ENCODE measurements at places on chromosomes 3 and 15. TPM values are rescaled to one million over a fixed set of nuclear protein-coding genes. Genes with fewer than 3 reads are reported as not detected.

GRCh38 chr3:56342475-56342874, 125.8 kb downstream of the ERC2 start:
- no peaks in the 10 kb centered on the region for H3K36me3 ChIP-seq
- no peaks in the 10 kb centered on the region for H3K4me1 ChIP-seq
- DNase-seq: no peak
- no peaks in the 10 kb centered on the region for H3K27me3 ChIP-seq

- H3K27ac ChIP-seq: no peak overlapping the region
- no peaks in the 10 kb centered on the region for H3K36me3 ChIP-seq
- no peaks in the 10 kb centered on the region for H3K4me1 ChIP-seq
- H3K27me3 ChIP-seq: no peaks in the 10 kb centered on the region
- no peak overlapping the region for H3K4me3 ChIP-seq
Measured at GRCh38 chr3:36969540-36970432, 23.1 kb downstream of the EPM2AIP1 start.

The VILL gene
- 13.6 TPM for total RNA-seq

The CTSH gene
- total RNA-seq: 267 TPM

DNA sequence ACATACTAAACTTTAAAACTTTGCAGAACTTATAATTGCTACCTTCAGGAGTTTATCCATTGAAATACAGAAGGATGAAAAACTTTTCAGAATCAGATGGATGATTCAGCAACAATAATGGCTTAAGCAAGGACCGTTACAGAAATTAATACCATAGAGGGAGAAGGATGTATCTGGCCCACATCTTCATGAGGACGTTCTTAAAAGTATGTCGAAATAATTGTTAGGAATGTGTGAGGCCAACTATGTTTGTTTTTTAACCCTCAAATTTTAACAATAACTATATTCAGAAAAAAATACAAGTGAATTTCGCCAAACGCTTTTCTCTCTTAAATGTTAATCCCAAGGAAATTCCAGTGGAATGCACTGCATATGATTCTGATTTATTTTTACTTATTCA, 105.2 kb upstream of the EPHA3 start:
- no peak overlapping the region for H3K4me3 ChIP-seq
- DNase-seq: no peak
- H3K27ac ChIP-seq: no peak overlapping the region
- no peaks in the 10 kb centered on the region for H3K4me1 ChIP-seq
- H3K27me3 ChIP-seq: no peaks in the 10 kb centered on the region
- no peaks in the 10 kb centered on the region for H3K36me3 ChIP-seq

The NDN gene
- 112 TPM for total RNA-seq

DNA sequence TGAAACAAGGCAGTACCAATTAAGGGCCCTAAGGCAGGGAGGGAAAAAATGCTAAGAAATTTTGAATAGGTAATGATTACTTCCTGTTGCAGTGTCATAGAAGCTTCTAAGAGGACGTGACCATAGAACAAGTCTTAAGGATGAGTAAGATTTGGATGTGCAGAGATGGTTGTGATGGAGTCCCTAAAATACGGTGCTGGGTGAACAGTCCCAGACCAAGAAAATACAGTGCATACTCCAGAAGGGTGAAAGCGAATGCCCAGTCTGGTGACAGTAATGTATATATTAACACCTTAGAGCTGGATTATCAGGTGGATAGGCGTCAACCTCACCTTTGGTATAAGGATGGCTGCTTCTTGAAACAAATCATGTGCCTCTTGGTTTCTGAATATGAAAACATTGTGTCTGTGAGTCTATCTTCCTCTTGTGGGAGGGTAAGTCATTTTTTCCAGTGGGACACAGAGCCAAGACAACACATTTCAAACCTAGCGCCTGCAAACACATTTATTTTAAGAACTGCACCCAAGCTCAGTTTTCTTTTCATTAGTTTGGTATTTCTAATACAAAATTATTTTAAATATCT, 101.2 kb upstream of the TP63 start:
- no peak for DNase-seq
- H3K4me3 ChIP-seq: no peak overlapping the region
- H3K27ac ChIP-seq: no peak overlapping the region
- H3K4me1 ChIP-seq: no peaks in the 10 kb centered on the region

DNA sequence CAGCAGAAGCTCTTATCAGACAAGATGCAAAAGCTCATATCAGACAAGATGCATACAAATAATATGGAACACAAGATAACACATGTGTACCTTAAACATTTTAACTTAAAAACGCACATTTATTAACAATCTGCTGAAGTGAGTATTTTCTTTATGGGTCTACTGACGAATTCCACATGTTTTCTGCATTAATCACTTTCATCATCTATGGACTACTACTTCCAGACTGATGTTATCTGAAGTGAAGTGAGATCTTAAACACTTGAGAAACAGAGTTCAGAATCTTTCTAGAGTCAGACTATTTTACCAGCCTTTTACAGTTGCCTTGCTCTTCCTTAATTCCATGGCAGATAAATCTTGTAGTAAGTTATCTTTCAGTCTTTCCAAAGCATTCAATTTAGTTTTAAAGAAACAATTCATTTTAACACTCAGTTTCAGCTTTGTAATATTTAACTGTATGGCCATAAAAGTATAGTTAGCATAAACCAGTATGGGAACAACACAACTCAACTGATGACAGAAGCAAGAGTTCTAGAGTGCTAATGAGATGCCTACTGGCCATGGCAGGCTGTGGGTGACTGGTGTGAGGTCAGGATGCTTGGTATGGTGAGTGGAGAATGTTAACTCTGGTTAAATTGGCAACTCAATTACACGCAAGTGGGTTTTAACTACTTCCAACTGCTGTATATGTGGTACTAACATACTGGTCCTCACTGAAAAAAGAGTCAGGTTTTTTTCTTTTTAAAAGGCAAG, 9.8 kb downstream of the CMTM6 start:
- DNase-seq: no peak
- peaks cover 52% of the 10 kb centered on the region for H3K4me1 ChIP-seq
- H3K27me3 ChIP-seq: no peaks in the 10 kb centered on the region
- H3K27ac ChIP-seq: no peak overlapping the region
- peaks cover 4% of the 10 kb centered on the region for H3K36me3 ChIP-seq

The CCR9 gene
- not detected for total RNA-seq

The KNG1 gene
- not detected for total RNA-seq

The KIAA1143 gene
- total RNA-seq: 27.4 TPM

Data from tibial nerve (tissue), 4 donors.